ENCODE measurements at places on chromosomes 4 and X.

- no peak for DNase-seq
Measured at GRCh38 chr4:147808447-147808846, 76.6 kb downstream of the ARHGAP10 start.

DNA sequence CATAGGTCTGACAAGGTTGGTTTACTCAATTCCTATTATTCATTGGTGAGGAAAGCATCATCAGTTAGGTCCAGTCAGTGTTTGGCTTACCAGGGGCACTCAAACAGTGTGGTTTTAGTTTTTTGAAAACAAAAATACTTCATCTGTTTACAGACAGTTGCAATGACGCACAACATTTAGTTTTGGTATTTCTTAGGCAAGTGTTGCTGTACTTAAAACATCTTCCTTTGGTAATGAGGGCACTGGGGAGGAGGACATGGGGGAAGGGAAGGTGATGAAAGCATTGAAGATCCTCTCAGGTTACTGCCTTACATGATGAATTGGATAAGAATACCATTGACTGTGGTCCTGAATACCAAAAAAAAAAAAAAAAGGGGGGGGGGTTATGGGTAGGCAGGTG, 93.7 kb upstream of the MAOA start:
- no peak for DNase-seq

- DNase-seq = no peak
Measured at GRCh38 chr4:76811604-76812412, 86.1 kb downstream of the SOWAHB start.

- no peak for DNase-seq
Measured at GRCh38 chrX:123036401-123036800, 147.7 kb upstream of the GRIA3 start.

DNA sequence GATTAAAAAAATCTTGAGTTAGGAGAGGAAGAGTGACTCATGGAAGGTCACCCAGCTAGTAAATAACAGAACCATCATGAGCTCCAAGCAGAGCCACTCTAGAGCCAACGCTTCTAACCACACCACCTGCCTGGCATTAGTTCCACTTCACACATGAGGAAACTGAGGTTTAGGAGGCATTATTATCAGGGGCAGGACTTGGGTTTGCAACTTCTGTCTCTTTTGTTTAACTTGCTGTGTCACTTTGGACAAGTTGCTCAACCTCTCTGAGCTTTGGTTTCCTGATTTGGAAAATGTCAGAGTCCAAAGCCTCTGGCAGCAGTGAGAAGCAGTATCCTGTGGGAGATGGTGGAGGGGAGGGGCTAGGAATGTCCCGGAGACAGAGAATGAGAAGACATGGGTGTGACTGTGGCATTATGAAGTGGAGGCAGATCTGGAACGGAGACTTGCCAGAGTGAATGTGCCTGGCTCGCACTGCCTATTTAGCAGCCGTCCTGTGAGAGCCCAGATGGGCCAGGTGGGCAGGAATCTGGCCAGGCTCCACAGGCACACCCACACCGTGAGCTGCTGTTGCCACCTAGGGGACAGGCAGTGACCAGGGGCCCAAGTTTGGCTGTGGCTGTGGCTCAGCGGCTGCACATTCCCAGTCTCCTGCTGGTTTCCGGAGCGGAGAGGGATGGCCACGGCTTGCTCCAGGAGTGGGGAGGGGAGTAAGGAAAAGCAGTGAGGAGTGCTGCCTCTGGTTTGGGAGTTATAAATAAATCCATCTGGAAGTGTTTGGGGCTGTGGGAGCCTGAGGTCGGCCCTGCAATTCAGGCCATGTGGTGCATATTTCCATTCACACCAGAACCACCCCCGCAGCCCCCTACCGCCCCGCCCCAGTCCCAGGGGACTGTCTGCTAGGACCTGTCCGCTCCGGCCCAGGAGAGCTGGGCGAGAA, 93.4 kb downstream of the NHSL2 start:
- no peak for DNase-seq

DNA sequence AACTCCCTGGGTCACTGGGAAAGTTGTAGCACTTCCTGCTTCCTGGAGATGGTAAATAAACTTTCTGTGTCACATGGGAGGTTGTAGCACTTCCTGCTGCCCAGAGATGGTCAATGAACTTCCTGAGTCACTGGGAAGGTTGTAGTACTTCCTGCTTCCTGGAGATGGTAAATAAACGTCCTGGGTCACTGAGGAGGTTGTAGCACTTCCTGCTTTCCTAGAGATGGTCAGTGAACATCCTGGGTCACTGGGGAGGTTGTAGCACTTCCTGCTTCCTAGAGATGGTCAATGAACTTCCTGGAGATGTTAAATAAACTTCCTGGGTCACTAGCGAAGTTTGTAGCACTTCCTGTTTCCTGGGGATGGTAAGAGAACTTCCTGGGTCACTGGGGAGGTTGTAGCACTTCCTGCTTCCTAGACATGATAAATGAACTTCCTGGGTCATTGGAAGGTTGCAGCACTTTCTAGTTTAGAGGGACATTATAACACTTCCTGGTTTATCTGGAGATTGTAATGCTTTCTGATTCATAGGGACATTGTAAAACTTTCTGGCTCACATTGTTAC, 62.3 kb upstream of the CD99 start:
- peak; percentile 33 for DNase-seq

DNA sequence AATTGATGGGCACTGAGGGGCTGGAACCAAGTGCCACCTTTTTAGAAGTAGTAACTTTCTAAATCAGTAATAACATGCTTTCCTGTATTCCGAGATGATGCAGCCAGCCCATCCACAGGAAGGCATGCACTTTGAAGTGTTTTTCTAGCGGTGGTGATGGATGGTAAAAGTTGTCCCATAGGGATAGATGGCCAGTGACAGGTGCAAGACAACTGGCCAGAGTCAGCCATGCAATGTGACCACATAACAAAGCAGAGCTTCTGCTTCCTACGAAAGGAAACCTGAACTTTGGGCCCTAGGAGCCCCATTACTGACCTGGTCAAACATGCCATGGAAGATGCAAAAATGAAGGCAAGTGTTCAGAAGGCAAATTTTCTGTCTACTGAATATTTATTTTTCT, 72.3 kb downstream of the NR3C2 start:
- DNase-seq = no peak

- DNase-seq = no peak
Measured at GRCh38 chrX:81263059-81263458, 61.2 kb downstream of the SH3BGRL start.

GRCh38 chr4:123922847-123923246, 526.3 kb downstream of the SPRY1 start:
- no peak for DNase-seq

DNA sequence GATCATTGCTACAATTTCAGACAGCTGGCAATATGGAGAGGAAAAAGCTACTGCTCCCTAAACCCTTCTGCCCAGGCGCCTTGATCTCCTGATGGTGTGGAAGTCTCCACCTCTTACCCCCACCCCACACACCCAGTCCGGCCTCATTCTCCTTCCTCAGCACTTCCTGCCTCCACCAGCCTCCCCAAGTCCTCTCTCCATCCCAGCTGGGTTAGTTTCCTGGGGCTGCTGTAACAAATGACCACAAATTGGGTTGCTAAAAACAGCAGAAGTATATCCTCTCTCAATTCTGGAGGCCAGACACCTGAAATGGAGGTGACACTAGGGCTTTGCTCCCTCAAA, 1.1 kb upstream of the CCNQ start:
- DNase-seq = peak; percentile 36

DNA sequence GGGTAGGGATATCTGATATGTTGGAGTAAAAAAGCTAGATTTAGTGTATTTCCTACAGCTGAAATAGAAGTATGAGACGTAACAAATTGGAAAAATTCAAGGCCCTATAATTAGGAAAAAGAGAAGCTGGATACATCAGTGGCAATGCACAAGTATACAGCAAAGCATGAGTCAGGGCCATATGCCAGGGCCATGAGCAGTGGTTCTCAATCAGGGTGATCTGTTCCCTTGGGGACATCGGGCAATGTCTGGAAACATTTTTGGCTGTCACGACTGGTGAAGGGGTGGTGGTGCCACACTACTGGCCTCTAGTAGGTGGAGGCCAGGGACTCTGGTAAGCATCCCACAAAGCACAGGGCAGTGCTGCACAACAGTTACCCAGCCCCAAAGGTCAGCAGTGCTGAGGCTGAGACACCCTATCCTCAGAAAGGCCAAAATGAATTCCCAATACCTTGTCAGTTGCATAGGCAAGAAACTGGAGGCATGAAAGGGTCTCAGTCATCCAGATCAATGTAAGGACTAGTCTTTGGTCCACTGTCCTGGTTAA, 36.8 kb upstream of the NAP1L5 start:
- DNase-seq = no peak

GRCh38 chr4:88706574-88706973, 8.9 kb upstream of the NAP1L5 start:
- no peak for DNase-seq

DNA sequence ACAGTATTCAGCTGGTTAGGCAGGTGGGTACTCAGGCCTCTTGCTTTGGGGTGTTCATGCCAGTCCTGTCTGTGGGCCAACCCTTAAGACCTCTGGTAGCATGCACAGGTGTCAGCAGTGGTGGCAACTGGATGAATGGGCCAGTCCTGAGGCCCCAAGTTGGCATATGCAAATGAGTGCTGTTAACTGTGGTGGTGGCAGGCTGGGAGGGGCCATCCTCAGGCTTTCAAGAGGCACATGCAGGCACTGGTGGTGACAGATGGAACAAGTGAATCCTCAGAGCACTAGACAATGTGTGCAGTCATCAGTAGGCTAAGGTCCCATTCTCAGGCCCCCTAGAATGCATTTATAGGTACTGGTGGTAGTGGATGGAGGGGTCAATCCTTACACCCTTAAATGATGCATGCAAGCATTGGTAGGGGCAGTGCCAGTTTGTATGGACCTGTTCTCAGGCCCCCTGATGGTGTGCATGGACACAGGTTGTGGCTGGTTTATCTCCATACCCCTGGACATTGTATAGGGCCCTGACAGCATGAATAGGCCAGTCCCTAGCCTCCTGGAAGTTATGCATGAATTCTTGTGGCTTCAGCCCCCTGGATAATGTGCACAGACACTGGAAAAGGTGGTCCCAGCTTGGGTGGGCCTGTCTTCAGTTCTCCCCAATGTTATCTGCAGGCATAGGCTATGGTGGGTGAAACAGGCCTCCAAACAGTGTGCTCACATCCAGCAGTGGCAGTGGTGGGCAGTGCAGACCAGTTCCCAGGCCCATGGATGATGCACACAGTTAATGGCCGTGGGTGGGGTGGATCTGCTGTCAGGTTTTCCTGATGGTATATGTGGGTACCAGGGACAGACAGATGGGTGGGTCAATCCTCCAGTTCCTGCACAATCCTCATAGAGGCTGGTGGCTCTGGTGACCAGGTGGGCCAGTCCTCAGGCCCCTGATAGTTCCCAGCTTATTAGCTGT, 24.7 kb downstream of the TECRL start:
- DNase-seq = no peak

DNA sequence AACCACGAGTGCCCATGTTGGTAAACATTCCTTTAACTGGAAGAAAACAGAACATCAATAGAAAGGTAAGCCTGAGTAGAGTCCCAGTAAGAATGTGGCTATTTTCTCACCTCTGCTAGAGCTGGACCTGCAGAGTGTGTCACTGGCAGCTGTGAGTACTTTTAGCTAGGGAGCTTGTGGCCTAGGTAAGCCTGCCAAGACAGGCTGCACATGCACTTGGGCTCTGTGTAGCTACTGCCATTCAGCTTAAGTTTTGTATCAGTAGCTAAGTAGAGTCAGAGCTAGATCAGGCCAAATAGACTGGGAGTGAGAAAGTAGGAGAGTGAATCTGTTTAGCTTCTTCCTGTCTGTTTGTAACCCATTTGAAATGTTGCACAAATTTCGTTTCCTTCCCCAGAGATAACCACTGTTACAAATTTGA, 35.3 kb downstream of the RBPJ start:
- DNase-seq = no peak
